HEK293T (cell line): ENCODE measurements at places on chromosomes 5 and 9.

- no peak for DNase-seq
Measured at GRCh38 chr9:121189006-121189405, 12.7 kb downstream of the RAB14 start.

GRCh38 chr5:89534331-89534730 is 651.3 kb upstream of the MEF2C start:
- no peak for DNase-seq

DNA sequence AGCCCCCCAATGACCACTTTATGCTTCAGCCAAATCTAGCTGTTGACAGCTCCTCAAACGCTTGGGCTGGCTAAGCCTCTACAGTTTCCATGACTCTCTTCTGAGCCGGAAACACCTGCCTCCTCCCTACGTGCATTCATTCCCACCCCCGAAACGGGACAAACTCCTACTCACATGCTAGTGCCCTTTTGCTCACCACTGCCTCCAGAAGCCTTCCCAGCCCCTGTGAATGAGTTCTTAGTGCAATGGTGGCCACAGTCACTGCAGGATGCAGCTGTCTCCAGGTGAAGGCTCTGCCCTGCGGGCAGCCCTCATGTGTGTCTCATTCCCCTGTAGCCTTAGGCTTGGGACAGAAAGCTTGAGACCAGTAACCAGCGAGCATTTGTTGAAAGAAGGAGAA is 68.8 kb upstream of the DAB2IP start:
- no peak for DNase-seq

DNA sequence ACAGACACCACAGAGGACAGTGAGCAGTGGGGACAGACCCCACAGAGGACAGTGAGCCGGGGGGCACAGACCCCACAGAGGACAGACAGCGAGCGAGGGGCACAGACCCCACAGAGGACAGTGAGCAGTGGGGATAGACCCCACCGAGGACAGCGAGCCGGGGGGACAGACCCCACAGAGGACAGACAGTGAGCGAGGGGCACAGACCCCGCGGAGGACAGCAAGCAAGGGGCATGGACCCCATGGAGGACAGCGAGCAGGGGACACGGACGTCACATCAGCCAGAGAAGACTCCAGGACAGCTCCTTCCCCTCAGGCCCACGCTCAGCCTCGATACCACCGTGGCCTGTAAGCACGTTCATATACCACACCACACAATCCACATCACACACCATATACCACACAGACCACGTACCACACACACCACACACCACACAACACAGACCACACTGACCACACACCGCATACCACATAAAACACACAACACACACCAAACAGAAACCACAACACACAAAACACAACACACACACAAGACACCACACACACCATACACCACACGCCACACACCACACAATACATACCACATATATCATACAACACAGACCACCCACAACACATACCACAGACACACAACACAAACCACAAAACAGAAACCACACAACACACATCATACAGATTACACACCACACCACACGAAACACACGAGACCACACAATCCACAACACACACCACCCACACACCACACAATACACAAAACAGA is 5.2 kb upstream of the ZDHHC11 start:
- DNase-seq, result no peak

GRCh38 chr9:2875218-2875977 is 31.5 kb upstream of the PUM3 start:
- no peak for DNase-seq
